ENCODE measurements at places on chromosomes 12 and 14.
A peak's percentile ranks its signal among the peaks of the same experiment; 100 is the strongest.

DNA sequence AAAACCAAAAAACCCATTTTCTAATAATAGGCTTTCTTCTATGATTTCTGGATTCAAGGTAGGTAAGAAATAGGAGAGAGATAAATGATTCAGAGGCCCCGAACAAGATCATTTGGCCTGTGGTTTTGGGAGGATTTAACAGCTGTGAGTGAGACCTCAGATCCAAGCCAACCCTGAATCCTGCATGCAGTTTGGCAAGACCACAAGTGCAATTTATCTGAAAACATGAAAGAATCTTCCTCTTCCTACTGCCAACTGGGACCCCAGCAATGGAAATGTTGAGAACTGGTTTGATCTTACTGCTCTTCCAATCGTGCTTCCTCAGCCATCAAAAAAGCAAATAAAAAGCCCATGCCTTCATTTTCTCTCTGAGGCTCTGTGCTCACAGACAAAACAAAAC is 519.7 kb upstream of the TBX3 start:
- no peak for DNase-seq

DNA sequence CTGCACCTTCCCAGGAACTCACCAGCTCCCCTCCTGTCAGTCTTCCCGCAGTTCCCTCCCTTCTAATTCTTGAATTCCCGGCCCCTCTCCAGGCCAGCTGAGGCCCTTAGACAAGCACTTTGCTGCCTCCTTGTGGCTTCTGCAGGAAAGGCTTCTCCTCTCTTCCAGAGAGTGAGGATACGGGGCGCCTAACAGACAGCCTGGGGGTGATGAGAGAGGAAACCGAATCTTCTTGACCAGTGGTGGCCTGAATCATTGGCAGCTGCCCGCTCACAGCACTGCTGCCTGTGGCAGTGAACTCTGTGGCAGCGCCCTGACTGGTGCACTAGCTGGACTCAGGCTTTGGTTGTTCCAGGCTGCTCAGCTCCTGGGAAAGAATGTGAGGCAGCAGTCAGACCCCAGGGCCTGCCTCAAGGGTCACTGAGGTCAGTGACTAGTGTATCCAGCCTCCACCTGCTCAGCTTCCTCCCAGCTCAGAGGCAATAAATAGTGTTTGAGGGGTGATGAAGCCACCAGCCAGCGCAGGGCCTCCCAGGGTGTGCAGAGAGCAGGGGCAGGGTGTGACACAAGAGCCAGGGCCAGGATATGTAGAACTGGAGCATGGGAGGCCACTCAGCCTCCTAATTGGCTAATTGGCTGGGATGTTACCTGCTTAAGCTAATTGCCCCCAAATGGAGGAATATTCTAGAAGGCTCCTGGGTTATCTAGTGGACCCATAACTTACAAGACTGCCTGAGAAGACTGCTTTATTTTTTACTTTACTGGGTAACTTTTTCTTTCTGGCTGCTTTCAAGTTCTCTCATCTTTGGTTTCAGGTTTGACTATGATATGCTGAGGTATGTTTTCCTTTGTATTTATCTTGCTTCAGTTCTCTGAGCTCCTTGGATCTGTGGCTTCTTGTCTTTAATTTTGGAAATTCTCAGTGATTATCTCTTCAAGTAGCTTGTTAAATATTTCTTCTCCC is 12.9 kb upstream of the MCRS1 start:
- peak; percentile 46 for DNase-seq

DNA sequence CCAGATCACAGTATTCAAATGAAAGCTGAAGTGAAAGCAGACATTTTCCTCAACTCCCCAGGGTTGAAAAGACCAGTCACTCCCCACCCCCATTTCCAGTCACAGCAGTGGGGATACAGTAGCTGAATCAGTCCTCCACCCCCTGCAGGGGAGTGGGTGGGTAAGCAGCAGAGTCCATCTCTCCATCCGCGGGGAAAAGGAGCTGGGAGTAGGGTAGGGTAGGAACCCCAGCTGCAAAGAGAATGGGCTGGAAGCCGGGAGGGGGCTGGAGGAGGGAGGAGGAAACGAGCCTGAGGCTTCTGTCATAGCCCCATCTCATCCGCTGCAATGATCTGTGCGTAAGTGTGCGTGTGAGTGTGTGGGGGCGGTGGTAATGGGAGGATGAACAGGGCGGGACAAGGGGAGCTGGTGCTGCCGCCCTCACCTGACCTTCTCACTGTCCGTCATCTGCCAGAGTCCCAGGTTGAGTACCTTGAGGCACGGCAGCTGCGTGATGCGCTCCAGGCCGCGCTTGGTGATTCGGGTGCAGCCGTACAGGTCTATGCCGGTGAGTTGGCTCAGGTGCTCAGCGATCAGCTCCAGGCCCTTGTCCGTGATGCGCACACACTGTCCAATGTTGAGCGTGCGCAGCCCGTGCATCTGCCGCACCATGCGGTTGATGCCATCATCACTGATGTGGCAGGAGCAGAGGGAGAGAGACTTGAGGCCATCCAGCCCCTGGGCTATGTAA is 1.8 kb downstream of the FBXL14 start:
- peak; percentile 69 for DNase-seq

DNA sequence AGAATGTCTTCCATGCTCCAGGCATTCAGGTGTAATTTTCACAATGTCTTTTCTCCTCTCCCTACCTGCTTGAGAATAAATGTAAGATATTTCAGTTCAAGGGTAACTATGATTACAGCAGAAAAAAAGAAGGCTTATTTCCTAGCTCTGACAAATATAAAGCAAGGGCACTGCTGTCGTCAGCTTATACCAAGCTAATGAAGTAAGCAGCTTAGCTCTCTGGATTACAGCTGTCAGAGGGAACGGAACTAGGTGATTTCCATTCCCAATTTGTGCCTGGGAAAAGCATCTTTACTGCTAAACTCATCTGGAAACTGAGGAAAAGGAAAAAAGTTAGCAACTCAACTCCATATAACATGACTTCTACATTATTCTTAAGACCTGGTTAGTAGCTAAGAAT is 56.5 kb downstream of the ZFYVE26 start:
- DNase-seq: no peak

- DNase-seq: no peak
Measured at GRCh38 chr12:65539023-65539422, 260.5 kb downstream of the MSRB3 start.

DNA sequence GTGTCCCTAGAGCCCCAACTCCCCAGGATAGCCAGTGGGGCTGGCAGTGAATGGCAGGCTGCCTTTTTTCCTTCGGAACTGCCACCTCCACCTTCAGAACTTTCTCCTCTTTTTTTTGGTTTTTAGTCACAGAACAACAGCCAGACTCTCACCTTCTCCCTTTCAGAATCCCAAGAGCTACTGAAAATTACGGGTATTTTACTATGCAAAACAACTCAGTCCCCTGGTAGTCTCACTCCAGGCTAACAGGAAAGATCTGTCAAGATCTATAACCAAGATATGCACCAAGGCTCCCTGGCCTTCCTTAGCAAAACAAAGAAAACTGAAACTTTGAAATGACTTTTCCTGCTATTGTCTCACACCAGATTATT is 12.5 kb downstream of the PLEKHG6 start:
- no peak for DNase-seq

DNA sequence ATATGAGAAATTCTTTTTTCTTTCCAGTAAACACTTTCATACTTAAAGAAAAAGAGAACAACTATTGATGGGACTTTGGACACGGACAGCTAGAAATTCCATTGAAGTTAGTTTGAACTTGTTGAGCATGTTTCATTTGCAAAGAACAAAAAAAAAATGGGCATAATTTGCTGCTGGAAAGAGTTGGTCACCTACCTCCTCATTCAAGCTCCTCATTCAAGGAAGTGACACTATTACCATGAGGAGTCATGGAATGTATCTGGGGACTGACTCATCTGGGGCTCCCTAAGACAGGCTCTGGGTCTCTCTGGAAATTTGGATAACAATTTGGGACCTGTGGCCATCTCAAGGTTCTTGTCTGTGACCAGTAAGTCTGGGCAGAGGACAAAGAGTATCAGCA is 50.4 kb downstream of the KICS2 start:
- no peak for DNase-seq

DNA sequence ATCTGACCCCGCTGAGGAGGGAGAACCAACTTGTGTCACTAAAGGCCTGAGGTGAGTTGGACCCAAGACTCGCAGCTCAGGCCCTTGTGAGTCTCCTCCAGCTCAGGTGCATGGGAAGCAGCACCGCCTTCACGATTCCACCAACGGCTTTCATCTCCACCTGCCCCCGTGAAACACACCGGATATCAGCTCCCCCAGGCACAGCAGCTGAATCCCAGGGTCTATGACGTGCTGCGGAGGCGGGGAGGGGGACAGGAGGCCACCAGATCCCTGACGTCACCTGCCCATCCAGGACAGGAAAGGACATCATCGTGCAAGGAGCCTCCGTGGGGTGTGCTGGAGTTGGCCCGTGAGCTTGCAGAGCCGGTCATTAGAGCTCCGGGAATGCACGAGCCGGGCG is 18.5 kb upstream of the SFSWAP start:
- DNase-seq: no peak

- DNase-seq: no peak
Measured at GRCh38 chr12:14558473-14558959, 9.2 kb downstream of the PLBD1 start.

DNA sequence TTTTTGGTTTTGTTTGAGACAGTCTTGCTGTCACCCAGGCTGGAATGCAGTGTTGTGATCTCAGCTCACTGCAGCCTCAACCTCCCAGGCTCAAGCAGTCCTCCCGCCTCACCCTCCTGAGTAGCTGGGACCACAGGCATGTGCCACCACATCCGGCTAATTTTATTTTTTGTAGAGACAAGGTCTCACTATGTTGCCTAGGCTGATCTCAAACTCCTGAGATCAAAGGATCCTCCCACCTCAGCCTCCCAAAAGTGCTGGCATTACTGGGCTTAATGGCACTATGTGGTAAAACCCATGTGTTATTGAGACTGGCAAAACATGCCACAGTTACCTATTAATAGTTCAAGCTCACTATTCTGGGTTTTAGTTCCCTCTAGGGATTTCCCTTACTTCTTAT is 51.2 kb upstream of the KCNH3 start:
- no peak for DNase-seq

- no peak for DNase-seq
Measured at GRCh38 chr12:67747869-67748742, 99.6 kb downstream of the DYRK2 start.

DNA sequence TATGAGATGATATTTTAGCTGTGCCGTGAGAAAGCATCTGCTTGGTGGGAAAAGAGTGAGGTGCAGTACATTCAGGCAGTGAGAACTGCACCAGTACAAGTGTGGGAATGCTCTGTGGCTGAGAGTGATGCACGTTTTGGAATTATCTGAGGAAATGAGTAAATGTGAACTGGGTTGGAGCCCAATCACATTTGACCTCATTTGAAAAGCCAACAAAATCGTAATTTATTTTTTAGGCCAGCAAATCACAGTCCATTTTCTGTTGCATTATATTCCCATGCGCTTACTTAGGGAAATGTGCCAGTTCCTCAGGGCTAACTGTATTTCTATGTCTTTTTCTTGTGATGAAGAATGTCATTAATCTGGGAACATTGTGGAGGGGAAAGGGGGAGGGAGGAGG is 77.3 kb downstream of the SNAPC1 start:
- DNase-seq: no peak

- DNase-seq: no peak
Measured at GRCh38 chr14:85125291-85125670, 404.7 kb upstream of the FLRT2 start.

DNA sequence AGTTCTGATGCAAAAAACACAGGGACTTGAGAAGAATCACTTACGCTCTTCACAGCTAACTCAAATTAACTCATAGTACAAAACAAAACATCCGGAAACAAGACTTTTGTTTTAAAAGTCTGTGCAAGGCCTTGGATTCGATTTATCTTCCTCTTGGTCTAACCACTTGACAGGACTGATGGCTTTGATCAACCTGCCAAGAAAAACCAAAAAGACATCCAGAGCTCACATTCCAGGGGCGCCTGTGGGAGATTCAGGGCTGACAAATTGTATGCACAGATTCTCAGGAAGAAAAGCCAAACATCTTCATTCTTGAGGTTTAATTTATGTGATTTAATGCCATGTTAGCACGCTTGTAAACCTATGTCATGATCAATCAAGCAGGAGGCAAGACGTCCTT is 129.1 kb upstream of the TMCC3 start:
- DNase-seq: no peak

GRCh38 chr14:54947230-54947629 is 44.6 kb upstream of the GCH1 start:
- no peak for DNase-seq

- DNase-seq: no peak
Measured at GRCh38 chr14:65277580-65278270, 134.8 kb upstream of the FUT8 start.

DNA sequence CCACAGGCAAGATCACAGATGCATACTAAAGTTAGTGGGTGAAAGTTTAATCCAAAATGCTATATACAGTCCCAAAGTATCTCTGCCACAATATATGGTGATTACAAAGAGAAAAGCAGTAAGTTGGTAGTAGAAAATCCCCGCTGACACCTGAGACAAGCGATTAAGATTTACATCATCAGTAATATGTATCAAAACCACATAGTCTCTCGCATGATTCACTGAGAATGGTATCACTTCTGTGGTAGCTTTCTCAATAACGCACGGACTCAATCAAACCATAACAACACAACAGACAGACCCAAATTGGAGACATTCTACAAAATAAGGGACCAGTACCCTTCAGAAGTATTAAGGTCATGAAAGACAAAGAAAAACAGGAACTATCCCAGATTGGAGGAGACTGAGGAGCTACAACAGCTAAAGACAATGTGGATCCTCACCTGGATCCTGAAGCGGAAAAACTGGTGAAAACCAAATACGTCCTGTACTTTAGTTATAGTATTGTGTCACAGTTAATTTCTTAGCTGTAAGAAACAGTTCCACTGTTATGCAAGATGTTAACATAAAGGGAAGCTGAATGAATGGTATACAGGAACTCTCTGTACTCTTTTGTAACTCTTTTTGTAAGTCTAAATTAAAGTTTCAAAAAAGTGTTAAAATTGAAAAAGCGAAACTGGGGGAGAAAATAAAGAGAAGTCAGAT is 51.0 kb downstream of the SPTLC2 start:
- DNase-seq: no peak

DNA sequence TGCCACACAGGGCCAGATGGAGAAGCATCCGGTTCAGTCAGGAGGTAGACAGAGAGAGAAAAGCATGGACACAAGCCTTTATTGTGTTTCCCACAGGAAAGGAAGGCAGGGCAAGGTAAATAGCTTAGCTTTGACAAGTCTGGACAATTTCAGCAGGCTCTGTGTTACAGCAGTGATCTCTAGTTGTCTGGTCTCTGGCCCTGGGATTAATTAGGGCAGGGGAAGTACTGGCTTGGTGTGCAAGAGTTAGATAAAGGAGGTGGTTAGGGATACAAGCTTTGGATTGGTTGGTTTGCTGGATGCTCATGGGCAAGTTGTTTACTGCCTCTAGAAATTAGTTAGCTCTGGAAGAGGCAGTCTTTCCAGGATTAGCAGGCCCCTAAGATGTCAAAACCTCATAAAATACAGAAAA is 15.1 kb upstream of the NGDN start:
- no peak for DNase-seq

All from stimulated activated CD4-positive, alpha-beta T cell treated with anti-CD3 and anti-CD28 coated beads, Interleukin-4, amount 100 ng/mL, for 4 hours (primary cell).